Stimulated activated CD8-positive, alpha-beta memory T cell treated with anti-CD3 and anti-CD28 coated beads, Interleukin-4, amount 100 ng/mL, for 24 hours (primary cell): ENCODE measurements at places on chromosomes 11 and 22.

GRCh38 chr11:122517403-122518379 is 137.8 kb upstream of the UBASH3B start:
- no peak for DNase-seq

DNA sequence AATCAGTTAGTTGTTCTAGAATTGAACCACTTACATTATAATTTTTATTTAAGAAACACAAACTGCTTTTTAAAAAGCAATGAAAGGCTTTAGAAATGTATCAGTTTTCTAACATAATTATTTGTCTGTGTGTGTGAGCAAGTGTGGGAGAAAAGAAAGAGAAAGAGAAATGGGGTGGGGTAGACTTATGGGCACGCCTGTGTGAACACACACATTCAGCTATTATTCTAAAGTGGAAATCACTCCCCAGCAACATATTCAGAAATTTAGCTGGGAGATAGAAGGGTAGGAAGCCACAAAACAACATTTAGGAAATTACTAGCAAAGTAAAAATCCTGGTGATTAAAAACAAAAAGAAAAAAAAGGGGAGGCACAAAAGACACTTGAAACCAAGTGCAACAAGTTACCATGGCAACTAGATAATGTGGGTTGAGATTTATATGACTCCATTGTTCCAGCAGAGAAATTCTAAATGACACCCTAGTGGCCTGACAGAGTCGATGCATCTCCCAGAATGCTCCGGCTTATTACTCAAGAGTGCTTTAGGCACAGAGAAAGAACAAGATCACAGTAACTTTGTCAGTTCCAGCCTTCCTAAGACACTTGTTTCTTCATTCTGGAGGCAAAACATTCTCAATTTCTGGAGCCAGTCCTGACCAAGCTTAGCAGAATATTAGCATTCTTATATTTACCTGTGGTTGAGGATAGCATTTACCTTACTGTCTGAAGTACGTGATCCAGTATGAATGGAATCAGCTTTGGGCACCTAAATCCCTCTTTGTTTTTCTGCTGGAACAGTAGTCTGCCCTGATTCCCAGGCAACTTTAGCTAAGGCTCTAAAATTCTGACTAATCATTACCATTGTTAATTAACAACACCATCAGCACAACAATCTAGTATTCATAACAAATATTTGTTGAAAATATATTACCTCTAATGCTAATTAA is 444.4 kb downstream of the DLG2 start:
- no peak for DNase-seq

GRCh38 chr11:64753380-64754123 is 6.2 kb downstream of the PYGM start:
- DNase-seq = no peak

GRCh38 chr11:120977266-120978137 is 46.4 kb upstream of the TBCEL start:
- no peak for DNase-seq

GRCh38 chr11:85029964-85030363 is 597.2 kb downstream of the DLG2 start:
- no peak for DNase-seq

DNA sequence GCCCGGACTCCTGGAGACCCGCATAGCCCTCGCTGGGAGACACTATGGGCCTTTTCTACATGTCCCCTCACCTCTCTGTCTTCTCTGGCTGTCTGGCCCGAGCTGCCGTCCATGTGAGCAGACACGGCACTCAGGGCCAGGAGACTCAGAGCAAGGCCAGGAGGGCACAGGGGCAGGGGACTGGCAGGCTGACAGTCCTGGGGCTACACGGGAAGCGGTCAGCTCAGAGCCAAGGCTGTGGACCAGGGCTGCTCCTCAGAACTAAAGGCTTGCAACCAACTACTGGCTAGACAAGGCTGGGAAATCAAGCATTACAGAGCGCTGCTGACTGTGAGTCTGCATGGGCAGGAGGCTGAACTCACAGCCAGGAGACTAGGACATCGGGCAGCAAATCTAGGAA is 56.1 kb upstream of the CDON start:
- no peak for DNase-seq

DNA sequence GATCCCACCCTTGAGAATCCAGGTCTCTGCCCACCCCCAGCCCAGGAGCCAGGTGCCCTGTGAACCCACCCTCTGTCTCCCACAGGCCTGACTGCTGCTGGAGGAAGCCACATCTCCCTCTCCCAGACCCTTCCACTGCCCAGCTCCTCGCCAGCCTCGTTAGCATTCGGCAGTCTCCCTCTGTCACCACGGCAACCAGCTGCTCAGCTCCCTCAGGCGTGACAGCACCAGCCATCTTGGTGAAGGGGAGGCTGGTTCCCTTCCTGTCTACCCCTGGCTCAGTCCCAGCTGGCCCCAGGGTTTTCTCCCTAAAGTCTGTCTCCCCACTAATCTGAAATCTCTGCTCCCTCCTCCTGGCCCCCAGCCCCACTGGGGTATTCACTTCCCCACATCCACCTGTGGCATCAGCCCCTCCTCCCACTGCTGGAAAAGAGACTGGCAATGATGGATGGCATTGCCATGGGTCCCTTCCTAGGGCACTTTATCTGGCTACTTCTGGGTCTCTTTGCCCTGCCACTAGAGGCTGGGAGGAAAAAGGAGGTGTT is 28.1 kb downstream of the NRXN2 start:
- DNase-seq = no peak

GRCh38 chr11:19234231-19234817 is 6.4 kb downstream of the E2F8 start:
- no peak for DNase-seq
